ENCODE measurements at places on chromosomes 1 and 21. TPM values are rescaled to one million over a fixed set of nuclear protein-coding genes. Genes with fewer than 3 reads are reported as not detected.

VTCN1 gene
- total RNA-seq, result not detected

DNA sequence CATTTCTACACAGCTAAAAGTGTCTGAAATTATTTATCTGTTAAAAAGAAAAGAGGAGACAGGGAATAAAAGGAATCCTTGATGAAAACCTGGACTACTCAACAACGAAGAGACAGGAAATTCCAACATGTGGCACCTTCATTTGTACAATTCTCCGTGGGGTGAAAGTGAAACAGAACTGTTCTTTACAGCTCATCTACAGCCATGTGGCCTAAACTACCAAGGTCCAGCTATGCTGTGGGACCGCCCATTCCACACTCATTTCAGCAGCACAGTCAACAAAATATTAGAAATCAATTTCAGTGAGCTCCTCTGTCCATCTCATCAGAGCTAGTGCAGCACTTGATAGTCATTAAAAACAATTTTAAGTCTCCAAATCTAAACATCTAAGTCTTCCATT lies 44.0 kb downstream of the UBR4 start:
- no peaks in the 10 kb centered on the region for H3K27me3 ChIP-seq
- H3K4me1 ChIP-seq, result peaks cover 57% of the 10 kb centered on the region
- no peak overlapping the region for H3K4me3 ChIP-seq
- H3K27ac ChIP-seq, result peak overlapping the region; percentile 72

DNA sequence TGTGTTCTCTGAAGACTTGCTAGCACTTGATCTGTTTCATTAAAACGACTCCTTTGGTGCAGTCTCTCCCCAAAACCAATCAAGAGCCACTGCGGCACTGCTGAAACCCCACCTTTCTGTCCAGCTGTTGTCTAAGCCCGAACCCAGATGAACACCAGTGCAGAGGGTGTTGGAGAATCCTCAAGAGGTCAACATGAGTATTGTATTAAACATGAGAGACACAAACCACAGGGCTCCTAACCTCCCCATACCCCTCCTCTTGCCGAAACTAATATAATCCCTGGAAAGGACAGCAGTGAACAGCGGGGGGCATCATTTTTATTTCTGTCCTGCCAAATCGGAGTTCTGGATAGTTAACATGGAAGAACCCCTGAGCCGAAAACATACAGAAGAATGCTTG lies 333.9 kb downstream of the CAMTA1 start:
- no peak for DNase-seq
- H3K27ac ChIP-seq, result peak overlapping the region; percentile 64
- peaks cover 2% of the 10 kb centered on the region for H3K36me3 ChIP-seq
- peaks cover 37% of the 10 kb centered on the region for H3K4me1 ChIP-seq
- no peaks in the 10 kb centered on the region for H3K27me3 ChIP-seq

GRCh38 chr1:115764541-115764940 lies 4.0 kb downstream of the CASQ2 start:
- peaks cover 11% of the 10 kb centered on the region for H3K4me1 ChIP-seq
- H3K4me3 ChIP-seq, result no peak overlapping the region
- H3K36me3 ChIP-seq, result peaks cover 3% of the 10 kb centered on the region
- peaks cover 8% of the 10 kb centered on the region for H3K27me3 ChIP-seq
- no peak for DNase-seq

- peak overlapping the region; percentile 53 for H3K4me3 ChIP-seq
- no peak for DNase-seq
- no peaks in the 10 kb centered on the region for H3K36me3 ChIP-seq
Observed at GRCh38 chr1:2049225-2049717, 940 bp upstream of the PRKCZ start.

OXCT2 gene
- not detected for total RNA-seq

DNA sequence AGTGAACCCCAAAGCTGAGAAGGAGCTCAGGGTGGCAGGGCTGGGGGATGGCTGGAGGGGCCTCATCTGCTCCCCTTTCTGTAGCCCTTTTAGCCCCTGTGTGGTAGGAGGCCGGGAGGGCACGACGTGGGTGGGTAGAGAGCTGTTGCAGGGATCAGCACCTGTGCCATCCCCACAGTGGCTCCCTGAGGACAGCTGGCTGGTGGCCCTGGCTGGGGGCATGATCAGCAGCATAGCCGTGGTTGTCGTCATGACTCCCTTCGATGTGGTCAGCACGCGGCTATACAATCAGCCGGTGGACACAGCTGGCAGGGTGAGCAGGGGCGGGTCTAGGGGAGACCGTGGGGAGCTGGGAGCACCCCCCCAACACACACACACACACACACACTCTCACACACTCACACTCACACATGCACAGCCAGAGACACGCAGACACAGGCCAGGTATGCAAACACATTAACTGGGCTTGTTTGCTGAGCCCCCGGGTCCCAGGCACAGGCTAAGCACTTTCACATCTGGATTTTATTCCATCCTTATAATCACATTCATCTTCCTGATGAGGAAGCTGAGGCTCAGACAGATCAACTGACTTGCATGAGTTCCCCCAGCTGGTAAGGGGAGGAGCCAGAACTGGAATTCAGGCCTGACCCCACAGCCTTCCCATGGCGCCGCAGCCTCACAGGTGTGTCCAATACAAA lies 2.5 kb downstream of the SLC25A34 start:
- H3K27me3 ChIP-seq, result no peaks in the 10 kb centered on the region
- no peak for DNase-seq
- H3K4me3 ChIP-seq, result no peak overlapping the region
- no peak overlapping the region for H3K27ac ChIP-seq
- H3K36me3 ChIP-seq, result peaks cover 2% of the 10 kb centered on the region

S100A7A gene
- not detected for total RNA-seq

GRCh38 chr1:26083208-26083607 lies 15.8 kb upstream of the TRIM63 start:
- no peak for DNase-seq
- no peak overlapping the region for H3K27ac ChIP-seq
- H3K4me3 ChIP-seq, result no peak overlapping the region

YOD1 gene
- total RNA-seq, result 5.5 TPM

NUDT4B gene
- total RNA-seq, result 1.6 TPM

- peak; percentile 38 for DNase-seq
- peaks cover 3% of the 10 kb centered on the region for H3K27me3 ChIP-seq
- H3K4me1 ChIP-seq, result peaks cover 4% of the 10 kb centered on the region
- H3K27ac ChIP-seq, result peak overlapping the region; percentile 65
- H3K4me3 ChIP-seq, result no peak overlapping the region
- peaks cover 21% of the 10 kb centered on the region for H3K36me3 ChIP-seq
Observed at GRCh38 chr1:39488793-39489566, 2.5 kb upstream of the BMP8A start.

DNA sequence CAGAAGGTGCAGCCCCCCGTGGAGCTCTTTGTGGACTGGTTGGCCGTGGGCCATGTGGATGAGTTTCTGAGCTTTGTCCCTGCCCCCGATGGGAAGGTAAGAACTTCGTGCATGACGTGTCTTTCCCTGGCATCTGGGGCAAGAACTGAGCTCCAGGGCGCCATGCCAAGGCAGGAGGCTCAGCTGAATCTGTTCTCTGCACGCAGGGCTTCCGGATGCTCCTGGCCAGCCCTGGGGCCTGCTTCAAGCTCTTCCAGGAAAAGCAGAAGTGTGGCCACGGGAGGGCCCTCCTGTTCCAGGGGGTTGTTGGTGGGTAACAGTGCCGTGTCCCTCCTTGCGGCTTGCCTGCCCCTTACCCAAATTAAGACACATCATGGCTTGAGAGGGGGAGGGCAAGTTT lies 27.7 kb downstream of the PADI3 start:
- no peaks in the 10 kb centered on the region for H3K36me3 ChIP-seq
- no peak overlapping the region for H3K27ac ChIP-seq
- no peaks in the 10 kb centered on the region for H3K27me3 ChIP-seq
- H3K4me1 ChIP-seq, result no peaks in the 10 kb centered on the region
- no peak overlapping the region for H3K4me3 ChIP-seq

DNA sequence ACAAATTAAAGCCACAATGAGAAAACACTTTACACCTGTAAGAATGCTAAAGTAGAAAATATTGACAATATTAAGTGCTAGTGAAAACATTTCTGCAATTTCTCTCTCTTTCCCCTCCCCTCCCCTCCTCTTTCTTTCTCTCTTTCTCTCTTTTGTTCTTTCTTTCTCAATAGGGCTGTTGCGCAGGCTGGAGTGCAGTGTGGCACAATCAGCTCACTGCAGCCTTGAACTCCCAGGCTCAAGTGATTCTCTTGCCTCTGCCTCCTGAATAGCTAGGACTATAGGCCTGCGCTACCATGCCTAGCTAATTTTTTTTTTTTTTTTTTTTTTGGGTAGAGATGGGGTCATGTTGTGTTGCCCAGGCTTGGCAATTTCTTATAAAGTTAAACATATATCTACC lies 5.9 kb upstream of the SHISAL2A start:
- no peak overlapping the region for H3K4me3 ChIP-seq
- H3K27me3 ChIP-seq, result peaks cover 4% of the 10 kb centered on the region
- H3K36me3 ChIP-seq, result peaks cover 2% of the 10 kb centered on the region
- no peak overlapping the region for H3K27ac ChIP-seq

PTPN22 gene
- total RNA-seq, result not detected

DNA sequence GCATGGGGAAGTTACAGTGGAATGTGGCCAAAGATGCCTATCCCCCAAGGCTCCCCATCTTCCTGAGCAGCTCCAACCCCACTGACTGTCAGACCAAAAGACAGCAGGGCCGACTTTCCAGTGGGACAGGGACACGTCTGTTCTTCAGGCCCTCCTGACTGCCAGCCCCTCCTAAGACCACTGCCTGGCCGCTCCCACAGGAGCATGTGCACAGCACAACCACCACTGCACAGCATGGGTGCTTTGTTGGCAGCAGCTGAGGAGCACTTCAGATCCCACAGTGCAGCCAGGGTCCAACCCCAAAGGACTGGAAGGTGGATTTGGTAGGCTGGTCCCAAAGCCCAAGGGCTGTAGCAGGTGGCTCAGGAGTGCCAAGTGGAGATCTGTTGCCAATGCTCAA lies 648.3 kb upstream of the BRINP3 start:
- H3K4me1 ChIP-seq, result no peaks in the 10 kb centered on the region
- H3K27ac ChIP-seq, result no peak overlapping the region
- peaks cover 9% of the 10 kb centered on the region for H3K27me3 ChIP-seq
- H3K4me3 ChIP-seq, result no peak overlapping the region
- peaks cover 2% of the 10 kb centered on the region for H3K36me3 ChIP-seq

DNA sequence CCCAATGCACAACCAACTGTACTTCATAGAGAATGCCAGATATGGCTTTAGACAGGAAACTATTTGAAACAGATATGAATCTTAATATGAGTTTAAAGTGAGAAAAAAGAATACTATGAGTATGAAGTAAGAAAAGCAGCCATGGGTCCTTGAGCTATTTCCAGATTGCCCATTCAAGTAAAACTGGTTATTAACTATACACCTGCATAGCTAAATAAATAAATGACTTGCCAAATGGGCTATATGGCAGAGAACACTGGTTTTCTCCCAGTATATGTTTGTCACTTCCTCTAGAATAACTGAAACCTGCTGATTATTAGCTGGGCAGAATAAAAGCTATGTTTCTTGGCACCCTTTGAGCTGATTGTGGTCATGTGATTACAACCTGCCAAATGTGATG lies 17.0 kb upstream of the CD1C start:
- no peak overlapping the region for H3K4me3 ChIP-seq
- H3K27ac ChIP-seq, result no peak overlapping the region
- no peaks in the 10 kb centered on the region for H3K4me1 ChIP-seq
- H3K27me3 ChIP-seq, result peaks cover 2% of the 10 kb centered on the region
- DNase-seq, result no peak

DNA sequence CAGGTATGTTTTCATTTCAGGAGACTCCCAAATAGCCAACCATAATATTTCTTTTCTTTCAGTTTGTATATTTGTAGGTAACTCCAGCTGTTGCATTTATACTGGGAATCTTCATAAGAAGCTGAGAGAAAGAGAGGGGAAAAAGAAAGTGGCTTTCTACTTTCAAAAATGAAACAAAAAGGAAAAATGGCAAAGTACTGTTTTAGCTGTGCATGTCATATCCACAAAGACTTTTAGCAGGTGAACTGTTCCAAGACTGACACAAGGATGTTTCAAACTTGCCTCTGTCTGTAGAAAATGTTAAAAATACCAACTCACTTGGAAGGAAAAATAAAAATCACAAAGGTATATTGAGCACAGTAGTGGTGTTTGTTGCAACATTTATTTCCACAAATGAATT lies 41.9 kb upstream of the CACYBP start:
- H3K27ac ChIP-seq, result no peak overlapping the region
- H3K27me3 ChIP-seq, result no peaks in the 10 kb centered on the region
- DNase-seq, result no peak
- H3K4me3 ChIP-seq, result no peak overlapping the region
- H3K4me1 ChIP-seq, result peaks cover 24% of the 10 kb centered on the region

DNA sequence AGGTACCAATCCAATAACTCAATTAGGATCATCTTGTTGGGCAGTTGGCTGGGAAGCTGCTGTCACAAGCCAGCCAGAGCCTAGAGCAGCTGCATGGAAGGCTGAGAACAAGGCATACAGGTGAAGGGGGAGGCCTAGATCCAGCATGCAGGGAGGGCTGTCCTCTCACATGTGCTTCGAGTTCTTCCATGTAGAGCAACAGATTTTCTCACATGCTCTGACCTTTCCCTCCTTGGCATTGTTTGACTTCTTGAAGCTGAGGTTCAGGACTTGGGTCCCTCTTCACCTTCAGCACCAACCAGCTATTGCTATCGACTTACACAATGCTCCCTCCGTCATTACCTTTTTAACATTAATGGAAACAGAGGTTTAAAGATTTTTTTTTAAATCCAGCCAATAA lies 257.7 kb downstream of the ATG4C start:
- peaks cover 16% of the 10 kb centered on the region for H3K4me1 ChIP-seq
- peaks cover under 1% of the 10 kb centered on the region for H3K27me3 ChIP-seq
- no peak for DNase-seq
- H3K27ac ChIP-seq, result no peak overlapping the region
